ENCODE measurements at places on chromosomes 16 and 17. TPM values are rescaled to one million over a fixed set of nuclear protein-coding genes. Genes with fewer than 3 reads are reported as not detected.
A peak's percentile ranks its signal among the peaks of the same experiment; 100 is the strongest.

GRCh38 chr16:1066584-1067172 is 5.9 kb upstream of the SSTR5 start:
- no peaks in the 10 kb centered on the region for H3K4me1 ChIP-seq
- no peak overlapping the region for H3K4me3 ChIP-seq
- DNase-seq = no peak
- H3K36me3 ChIP-seq = no peaks in the 10 kb centered on the region
- no peaks in the 10 kb centered on the region for H3K27me3 ChIP-seq

DNA sequence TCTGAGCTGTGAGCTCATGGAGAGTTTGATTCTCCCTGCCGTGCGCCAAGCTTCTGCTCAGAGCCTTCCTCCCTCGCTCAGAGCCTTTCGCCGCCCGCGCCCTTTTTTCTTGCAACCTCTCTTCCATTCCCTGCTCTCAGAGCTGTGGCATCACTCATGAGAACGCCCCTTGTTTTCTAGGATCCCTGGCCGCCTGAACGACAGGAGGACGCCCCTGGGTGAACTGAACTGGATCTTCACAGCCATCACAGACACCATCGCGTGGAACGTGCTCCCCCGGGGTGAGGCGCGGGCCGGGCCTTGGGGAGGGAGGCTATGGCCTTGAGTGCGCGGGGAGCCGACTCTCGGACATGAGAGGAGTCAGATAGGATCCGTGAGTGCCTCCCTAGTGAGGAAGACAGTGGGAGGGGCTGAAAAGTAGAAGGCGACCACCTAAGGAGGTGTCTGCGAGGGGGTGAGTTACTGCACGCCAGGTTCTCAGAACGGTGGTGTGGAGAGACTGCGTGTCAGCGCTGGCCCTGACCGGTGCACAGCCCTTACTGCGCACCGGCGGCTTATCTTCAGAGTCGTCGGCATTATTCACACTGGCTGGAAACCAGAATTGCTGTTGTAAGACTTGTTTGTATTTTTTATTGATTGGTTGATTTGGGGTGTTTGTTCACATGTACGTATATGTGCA is 169.5 kb upstream of the CHMP6 start:
- peaks cover 20% of the 10 kb centered on the region for H3K4me1 ChIP-seq
- no peak for DNase-seq
- H3K27me3 ChIP-seq = no peaks in the 10 kb centered on the region
- H3K36me3 ChIP-seq = peaks cover 12% of the 10 kb centered on the region

GRCh38 chr17:58328195-58329034 is at the start of gene TSPOAP1:
Gene TSPOAP1 (minus strand): TSS chr17:58328795. CDS start chr17:58327920, 875 bp downstream.
- no peak within 1 kb of the TSS for H3K4me3 ChIP-seq
- H3K36me3 ChIP-seq = no peaks in the 10 kb centered on the region
- H3K27ac ChIP-seq = no peak within 1 kb of the TSS
- H3K27me3 ChIP-seq = no peaks in the 10 kb centered on the region
- H3K4me1 ChIP-seq = peaks cover 5% of the 10 kb centered on the region
- DNase-seq = no peak

DNA sequence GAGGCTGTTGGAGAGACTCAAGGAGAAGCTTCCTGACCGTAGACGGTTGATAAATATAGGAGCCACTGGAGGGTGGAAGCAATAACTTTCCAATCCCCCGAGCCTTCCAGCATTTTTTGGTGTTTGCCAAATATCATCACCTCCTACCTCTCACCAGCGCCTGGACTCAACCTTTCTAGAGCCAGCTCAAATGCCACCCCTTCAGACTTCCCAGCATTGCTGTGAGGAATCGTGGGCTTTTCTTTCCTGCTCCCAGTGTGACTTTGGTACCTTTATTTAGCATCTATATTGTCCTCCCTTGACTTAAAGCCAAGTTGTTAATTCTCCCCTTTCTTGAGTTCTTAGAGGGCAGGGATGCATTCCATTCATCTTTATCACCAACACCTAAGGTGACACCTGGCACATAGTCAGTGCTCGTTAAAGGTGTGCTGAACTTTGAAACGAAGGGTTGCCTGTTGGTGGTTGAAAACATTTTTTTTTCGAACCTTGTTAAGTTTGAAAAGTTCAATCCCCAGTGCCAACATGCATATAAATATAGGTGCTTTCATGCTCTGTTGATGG is 35.3 kb upstream of the CCR7 start:
- H3K27me3 ChIP-seq = no peaks in the 10 kb centered on the region
- no peak overlapping the region for H3K4me3 ChIP-seq

- DNase-seq = no peak
- no peaks in the 10 kb centered on the region for H3K4me1 ChIP-seq
- H3K27ac ChIP-seq = no peak overlapping the region
These were observed 7.5 kb upstream of the CSNK2A2 start for GRCh38 chr16:58205276-58206036.

GRCh38 chr17:78644224-78644623 is 67.0 kb upstream of the DNAH17 start:
- no peak overlapping the region for H3K4me3 ChIP-seq
- H3K27ac ChIP-seq = no peak overlapping the region
- no peaks in the 10 kb centered on the region for H3K36me3 ChIP-seq
- H3K27me3 ChIP-seq = peaks cover 6% of the 10 kb centered on the region

GRCh38 chr16:31192856-31193642 is 9.5 kb downstream of the PYCARD start:
- H3K27ac ChIP-seq = no peak overlapping the region
- H3K4me1 ChIP-seq = no peaks in the 10 kb centered on the region

- no peak overlapping the region for H3K4me3 ChIP-seq
- H3K27me3 ChIP-seq = no peaks in the 10 kb centered on the region
- H3K4me1 ChIP-seq = no peaks in the 10 kb centered on the region
- no peak overlapping the region for H3K27ac ChIP-seq
- no peak for DNase-seq
- H3K36me3 ChIP-seq = no peaks in the 10 kb centered on the region
These were observed 257.6 kb upstream of the HSBP1 start for GRCh38 chr16:83550183-83550569.

DNA sequence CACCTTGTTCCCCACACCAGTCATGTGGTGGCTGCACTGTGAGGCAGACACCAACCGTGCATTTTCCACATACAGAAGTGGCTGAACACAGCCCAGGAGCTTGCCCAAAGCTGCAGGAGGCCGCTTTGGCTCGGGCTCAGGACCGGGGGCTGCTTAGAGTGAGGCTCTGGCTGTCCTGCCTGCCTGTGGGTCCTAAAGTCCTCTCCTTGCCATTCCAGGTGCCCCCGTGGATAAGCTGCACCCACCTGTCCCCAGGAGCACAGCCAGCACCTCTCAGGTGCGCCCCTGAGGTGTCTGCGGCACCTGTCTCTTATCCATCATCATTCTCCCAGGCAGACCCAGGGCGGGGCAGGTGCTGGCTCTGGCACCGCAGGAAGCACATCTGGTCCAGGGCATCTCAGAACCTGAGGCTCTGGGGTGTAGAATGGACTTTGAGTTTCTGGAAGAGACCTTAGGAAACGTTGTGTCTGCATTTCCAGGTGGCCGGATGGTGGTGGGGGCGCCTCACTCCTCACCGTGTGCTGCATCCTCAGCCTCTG is 180.5 kb upstream of the ZNF469 start:
- H3K36me3 ChIP-seq = no peaks in the 10 kb centered on the region
- no peaks in the 10 kb centered on the region for H3K27me3 ChIP-seq
- no peak overlapping the region for H3K27ac ChIP-seq
- no peak for DNase-seq
- H3K4me3 ChIP-seq = no peak overlapping the region

DNA sequence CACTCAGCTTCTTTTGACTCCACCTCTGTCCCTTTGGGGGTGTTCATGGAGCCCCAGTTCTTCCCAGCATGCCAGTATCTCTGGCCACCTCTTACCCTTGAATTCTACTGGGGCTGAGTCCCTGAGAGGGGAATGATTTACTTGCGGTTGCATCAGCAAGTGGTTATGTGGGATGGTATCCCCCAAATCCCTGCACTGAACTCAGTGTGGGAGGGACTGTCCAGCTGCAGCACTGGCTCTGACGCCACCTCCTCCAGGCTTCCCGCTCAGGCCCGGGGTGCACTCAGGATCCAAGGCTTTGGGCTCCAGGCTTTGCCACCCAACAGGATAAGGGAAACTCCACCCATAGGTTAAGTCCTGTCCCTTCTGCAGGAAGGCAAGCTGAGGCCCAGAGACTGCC is 21.1 kb upstream of the BRD7 start:
- H3K4me3 ChIP-seq = no peak overlapping the region
- H3K4me1 ChIP-seq = no peaks in the 10 kb centered on the region
- no peak overlapping the region for H3K27ac ChIP-seq
- DNase-seq = no peak
- no peaks in the 10 kb centered on the region for H3K36me3 ChIP-seq
- H3K27me3 ChIP-seq = no peaks in the 10 kb centered on the region

DNA sequence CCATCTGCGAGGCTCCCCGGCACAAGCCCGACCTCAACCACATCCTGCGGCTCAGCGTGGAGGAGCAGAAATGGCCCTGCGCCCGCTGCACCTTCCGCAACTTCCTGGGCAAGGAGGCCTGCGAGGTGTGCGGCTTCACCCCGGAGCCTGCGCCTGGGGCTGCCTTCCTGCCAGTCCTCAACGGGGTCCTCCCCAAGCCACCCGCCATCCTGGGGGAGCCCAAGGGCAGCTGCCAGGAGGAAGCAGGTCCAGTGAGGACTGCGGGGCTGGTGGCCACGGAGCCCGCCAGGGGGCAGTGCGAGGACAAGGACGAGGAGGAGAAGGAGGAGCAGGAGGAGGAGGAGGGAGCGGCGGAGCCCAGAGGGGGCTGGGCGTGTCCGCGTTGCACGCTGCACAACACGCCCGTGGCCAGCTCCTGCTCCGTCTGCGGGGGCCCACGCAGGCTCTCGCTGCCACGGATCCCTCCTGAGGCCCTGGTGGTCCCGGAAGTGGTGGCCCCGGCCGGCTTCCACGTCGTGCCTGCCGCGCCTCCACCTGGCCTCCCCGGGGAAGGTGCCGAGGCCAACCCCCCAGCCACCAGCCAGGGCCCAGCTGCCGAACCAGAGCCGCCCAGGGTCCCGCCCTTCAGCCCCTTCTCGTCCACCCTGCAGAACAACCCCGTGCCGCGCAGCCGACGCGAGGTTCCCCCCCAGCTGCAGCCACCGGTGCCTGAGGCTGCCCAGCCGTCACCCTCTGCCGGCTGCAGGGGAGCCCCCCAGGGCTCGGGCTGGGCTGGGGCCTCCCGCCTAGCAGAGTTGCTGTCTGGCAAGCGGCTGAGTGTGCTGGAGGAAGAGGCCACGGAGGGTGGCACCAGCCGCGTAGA is 13.1 kb upstream of the PRR35 start:
- no peak overlapping the region for H3K4me3 ChIP-seq
- no peaks in the 10 kb centered on the region for H3K4me1 ChIP-seq
- DNase-seq = no peak
- H3K27ac ChIP-seq = no peak overlapping the region
- H3K27me3 ChIP-seq = no peaks in the 10 kb centered on the region
- no peaks in the 10 kb centered on the region for H3K36me3 ChIP-seq

- H3K36me3 ChIP-seq = peaks cover 9% of the 10 kb centered on the region
- peak; percentile 20 for DNase-seq
- H3K27ac ChIP-seq = peak overlapping the region; percentile 92
- H3K4me1 ChIP-seq = peaks cover 46% of the 10 kb centered on the region
These were observed 759 bp downstream of the ALKBH5 start for GRCh38 chr17:18184143-18185031.

GRCh38 chr17:29444589-29444988 is 54.4 kb downstream of the TAOK1 start:
- H3K27ac ChIP-seq = no peak overlapping the region
- peak; percentile 25 for DNase-seq
- no peak overlapping the region for H3K4me3 ChIP-seq
- no peaks in the 10 kb centered on the region for H3K4me1 ChIP-seq

DNA sequence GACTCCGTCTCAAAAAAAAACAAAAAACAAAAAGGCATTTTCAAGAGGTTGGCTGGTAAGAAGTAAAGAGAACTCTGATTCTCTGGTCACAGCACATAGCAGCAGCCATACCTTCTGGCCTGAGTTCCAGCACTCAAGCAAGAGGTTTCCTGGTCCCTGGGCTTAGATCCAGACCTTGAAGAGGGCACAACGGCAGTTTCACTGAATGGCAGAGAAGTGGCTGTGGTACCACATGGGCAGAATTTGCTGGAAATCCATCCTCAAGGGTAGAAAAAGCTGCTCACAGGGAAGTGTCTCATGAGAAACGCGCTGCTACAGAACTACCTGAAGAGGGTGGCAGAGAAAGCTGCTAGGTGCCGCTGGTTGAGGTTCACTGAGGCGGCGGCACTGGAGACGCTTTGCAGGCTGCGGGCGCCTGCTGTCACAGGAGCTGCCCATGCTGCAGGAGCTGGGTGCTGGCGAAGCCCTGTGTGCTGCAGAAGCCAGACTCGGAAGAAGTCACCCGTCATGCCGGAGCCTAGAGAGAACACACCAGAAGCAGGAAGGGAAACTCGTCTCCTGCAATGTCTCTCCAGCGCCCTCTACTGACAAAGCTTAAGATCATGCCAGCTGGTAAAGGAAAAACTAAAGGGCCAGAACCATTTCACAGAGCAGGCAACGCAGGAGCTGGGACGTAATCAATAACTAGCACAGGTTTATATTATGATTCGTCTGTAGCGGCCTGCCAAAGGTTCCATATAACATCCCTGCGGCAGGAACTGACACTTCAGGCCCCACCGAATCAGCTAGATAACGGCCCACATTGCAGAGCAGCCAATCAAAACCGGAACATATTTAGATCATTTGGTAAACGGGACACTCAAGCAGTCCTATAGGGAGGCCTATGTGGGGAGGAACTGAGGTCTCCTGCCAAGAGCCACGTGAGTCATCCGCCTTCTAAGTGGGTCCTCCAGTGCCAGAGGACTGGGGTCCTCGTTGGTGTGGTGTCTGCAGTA is 5.4 kb upstream of the ZNF213 start:
- peaks cover 3% of the 10 kb centered on the region for H3K36me3 ChIP-seq
- no peak overlapping the region for H3K4me3 ChIP-seq
- peak; percentile 74 for DNase-seq
- H3K4me1 ChIP-seq = no peaks in the 10 kb centered on the region
- H3K27me3 ChIP-seq = no peaks in the 10 kb centered on the region
- no peak overlapping the region for H3K27ac ChIP-seq

- peak overlapping the region; percentile 91 for H3K4me3 ChIP-seq
- H3K4me1 ChIP-seq = peaks cover 11% of the 10 kb centered on the region
- DNase-seq = no peak
- no peaks in the 10 kb centered on the region for H3K36me3 ChIP-seq
- H3K27ac ChIP-seq = 0 out of 2 replicates have a peak overlapping the region, but pooled peaks have one; percentile 25
- H3K27me3 ChIP-seq = no peaks in the 10 kb centered on the region
These were observed 991 bp upstream of the MYH10 start for GRCh38 chr17:8631554-8631877.

Gene SEPTIN1
- total RNA-seq = 0.55 TPM

Gene SLC9A5
- total RNA-seq = 1.1 TPM

Gene G6PC1
- total RNA-seq = not detected

Gene KRTAP4-6
- total RNA-seq = not detected

Gene GAA
- total RNA-seq = 76.2 TPM

Gene CSH2
- not detected for total RNA-seq

Gene SMIM5
- total RNA-seq = 2.3 TPM

Gene C16orf96
- total RNA-seq = not detected

Gene EFNB3
- 7.7 TPM for total RNA-seq

All from PC-3 (cell line).